ENCODE measurements at places on chromosomes 1 and 21.

GRCh38 chr1:53573522-53573921 lies 114.3 kb downstream of the DMRTB1 start:
- no peak for DNase-seq

GRCh38 chr1:81149649-81150325 lies 650.9 kb upstream of the ADGRL2 start:
- no peak for DNase-seq

- no peak for DNase-seq
Measured at GRCh38 chr1:156947818-156948525, 27.5 kb downstream of the LRRC71 start.

GRCh38 chr1:158117854-158118704 lies 62.6 kb upstream of the CD1D start:
- peak; percentile 53 for DNase-seq

GRCh38 chr21:25806060-25806459 lies 71.3 kb downstream of the GABPA start:
- no peak for DNase-seq

DNA sequence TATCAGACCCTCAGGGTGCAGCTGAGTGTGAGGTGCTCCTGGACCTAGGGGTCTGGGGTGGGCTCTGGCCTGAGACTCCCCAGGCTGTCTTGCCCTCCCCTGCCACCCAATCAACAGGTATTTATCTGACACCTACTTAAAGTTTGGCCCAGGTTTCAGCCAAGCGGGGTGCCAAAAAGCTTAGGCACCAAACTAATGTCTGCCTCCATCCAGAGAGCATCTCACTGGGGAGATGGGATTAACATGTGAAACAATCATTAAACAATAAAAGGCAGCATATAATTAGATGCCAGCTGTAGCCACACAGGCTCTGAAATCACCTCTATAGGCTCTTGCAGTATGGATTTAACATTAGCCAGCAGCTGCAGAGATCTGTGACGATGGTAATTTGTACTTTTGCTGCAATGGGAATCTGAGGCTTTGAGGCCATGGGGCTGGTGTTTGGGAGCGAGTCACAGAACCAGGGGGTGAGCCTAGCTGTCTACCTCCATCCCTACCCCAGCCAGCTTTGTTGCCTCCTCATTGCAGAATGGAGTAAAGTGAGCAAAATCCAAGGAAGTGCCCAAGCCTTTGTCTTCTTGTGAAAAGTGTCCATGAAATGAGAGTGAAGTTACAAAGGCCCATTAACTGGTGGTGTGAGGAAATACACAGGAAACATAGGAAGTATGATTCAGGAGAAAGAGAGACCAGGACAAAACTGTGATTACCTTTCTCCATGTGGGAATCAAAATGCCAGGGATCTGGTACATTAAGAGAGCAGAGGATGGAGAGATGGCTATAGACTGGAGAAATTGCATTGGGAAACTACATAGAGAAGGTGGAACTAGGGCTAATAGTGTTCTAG lies 36.1 kb downstream of the EIF2D start:
- DNase-seq: no peak

GRCh38 chr1:85459290-85459689 lies 5.7 kb downstream of the DDAH1 start:
- no peak for DNase-seq

- no peak for DNase-seq
Measured at GRCh38 chr1:15323989-15324868, 77.2 kb downstream of the FHAD1 start.

DNA sequence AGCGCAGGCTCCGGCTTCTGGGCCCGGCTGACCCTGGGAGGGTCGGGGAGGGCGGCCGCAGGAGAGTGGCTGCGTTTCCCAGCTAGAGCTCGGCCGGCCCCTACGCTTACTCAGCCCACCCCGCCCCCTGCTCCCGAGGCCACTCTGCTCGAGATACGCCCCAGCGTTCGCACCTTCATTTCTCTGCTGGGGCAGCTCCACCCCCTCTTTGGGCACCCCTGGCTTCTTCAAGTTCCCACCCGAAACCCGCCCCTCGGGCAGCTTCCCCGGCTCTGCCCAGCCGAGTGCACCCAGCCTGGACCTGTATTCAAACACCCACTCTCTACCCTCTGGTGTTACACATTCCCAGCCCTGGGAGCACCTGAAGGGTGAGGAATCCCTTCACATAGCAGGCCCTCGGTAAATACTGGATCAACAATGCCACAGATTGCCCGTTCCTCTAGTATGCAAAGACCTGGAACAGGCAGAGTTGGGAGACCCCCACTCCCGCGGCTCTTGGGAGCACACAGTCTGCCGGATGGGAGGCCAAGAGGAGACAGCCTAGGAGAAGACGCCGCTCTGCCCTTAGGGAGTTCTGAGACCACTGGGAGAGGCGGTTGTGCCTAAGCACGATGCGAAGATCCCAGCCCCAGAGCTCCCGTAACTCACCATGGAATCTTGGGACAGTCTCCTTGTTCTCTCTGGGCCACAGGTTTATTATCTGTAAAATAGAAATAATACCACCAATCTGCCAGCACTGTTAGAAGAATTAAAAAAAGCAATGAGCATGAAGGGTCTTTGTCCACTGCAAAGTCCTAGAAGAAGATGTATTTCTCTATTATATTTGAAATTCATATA lies 566 bp upstream of the PAQR7 start:
- DNase-seq: no peak

GRCh38 chr21:30340714-30341573 lies 3.5 kb upstream of the KRTAP27-1 start:
- DNase-seq: peak; percentile 25

DNA sequence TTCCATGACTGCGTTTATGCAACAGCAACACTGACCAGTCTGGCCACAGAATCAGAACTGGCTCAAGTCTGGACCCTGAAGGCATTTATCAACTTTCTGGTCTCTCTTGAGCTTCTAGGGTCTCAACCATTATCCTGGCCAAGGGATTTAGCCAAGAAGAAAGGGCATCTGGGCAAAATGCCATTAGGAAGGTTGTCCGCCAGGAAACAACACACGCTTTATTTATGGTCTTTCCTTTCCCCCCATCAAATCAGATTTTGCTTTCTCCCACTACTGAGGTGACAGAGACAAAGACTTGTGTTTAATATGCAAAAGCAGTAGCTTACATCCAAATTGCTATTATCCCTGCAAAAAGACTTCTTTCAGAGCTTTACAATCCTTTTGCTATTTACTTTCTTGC lies 81.6 kb upstream of the PPP2R5A start:
- DNase-seq: no peak

DNA sequence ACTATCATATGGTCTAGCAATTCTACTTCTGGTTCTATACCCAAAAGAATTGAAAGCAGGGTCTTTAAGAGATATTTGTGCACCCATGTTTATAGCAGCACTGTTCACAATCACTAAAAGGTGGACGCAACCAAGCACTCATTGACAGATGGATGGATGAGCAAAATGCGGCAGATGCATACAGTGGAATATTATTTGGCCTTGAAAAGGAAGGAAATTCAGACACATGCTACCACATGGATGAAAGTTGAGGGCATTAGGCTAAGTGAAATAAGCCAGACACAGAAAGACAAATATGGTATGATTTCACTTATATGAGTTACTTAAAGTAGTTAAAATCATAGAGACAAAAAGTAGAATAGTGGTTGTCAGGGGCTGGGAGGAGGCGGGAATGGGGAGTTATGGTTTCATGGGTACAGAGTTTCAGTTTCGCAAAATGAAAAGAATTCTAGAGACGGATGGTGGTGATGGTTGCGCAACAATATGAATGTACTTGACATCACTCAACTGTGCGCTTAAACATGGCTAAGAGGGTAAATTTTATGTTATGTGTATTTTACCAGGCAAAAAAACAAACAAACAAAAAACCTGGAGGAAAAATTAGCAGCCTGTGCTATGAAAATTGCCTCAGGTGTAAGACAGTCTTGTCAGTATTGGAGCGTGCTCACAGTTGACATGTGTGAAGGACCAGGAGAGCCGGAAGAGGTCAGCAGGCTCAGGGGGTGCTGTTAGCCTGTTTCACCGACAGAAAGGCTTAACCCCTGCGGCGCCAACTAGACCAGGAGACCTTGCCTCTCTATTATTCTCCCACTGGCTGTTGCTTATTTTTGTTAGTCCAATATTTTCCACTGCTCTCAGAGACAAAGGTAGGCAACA lies 26.5 kb downstream of the CD247 start:
- no peak for DNase-seq

DNA sequence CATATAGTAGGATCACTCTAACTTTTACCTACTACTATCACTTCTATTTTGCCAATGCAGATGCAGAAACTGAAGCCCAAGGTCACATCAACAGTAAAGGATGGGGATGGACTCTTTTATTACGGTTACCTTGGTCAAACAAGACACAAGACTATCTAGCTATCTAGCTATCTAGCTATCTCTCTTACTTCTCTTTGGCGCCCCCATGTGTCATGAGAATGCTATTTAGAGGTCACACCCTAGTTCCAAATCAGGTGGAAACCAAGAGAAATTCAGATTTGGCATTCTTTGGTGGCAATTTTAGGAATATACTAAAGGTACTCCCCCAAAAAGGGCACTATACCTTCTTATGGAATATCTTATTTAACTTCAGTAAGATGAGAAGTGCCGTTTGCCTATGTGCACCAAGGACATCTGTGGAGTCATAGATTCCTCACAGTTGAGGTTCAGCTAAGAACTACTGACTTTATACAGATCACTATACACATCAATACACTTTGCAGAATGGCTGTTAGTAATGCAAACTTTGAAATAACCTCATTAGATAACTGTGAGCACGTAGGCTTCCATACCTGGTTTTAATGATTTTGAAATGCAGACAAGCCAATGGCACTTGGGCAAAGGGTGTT lies 6.7 kb downstream of the ZNF648 start:
- peak; percentile 22 for DNase-seq

DNA sequence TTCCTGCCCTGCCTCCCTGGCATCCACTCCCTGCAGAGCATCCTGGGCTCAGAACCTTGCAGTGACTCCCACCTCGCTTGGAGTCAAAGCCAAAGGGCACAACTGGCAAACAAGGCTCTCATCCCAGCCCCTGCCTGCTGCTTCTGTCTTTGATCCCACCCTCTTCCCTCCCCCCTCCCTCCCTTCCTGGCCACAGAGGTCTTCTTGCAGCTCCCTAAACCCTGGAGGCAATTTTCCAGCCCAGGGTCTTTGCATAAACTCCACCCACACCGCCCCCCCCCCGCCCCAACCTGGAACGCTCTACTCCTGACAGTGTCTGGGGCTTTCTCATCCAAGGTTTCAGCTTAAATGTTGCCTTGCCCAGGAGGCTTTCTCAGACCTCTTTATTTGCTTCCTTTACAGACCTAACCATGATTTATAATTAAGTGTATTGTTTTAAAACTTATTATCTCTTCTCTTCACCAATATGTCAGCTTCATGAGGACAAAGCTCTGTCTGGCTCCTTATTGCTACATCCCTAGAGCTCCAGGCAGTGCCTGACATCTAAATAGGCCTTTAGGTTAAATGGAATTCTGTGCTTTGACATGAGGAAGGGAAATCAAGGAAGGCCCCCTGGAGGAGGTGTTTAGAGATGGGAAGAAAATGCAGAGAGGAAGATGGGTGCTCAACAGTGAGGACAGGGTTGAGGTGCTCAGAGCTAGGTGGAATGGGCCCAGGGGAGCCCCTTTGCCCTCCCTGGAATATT lies 37.7 kb upstream of the PADI1 start:
- DNase-seq: no peak

DNA sequence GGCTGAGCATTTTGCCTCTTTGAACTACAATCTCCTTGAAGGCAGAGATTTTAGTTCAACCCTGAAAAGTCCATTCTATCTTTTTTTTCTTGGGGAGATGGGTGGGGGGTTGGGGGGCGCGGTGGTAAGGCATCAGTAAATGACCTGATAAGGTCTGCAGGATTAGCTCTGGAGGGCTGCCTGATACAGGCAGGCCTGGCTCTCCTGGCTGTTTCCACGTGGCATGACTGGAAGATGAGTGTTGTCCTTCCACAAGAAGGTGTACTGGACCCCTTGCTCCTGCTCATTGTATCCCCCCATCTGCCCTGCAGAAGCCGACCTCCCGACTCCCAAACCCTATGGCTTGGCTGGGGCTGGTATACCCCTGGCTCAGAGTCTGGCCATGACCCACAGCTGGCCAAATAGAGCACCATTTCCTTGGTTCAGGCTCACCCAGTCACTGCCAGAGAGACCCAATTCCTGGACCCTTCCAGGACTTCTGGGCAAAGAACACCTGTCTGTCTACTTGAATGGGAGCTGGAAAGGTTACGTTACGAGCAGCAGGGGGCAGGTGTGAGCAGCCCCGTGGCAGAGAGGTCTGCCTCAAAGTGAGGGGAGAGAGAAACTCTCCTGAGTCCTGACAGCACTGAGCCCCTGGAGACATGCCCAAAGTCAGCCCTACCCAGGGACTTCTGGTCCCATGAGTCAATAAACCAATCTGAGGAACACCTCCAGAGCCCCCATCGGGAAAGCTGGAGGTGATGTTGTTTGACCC lies 17.0 kb downstream of the DHRS3 start:
- no peak for DNase-seq

- DNase-seq: no peak
Measured at GRCh38 chr1:40739455-40740008, 44.1 kb upstream of the KCNQ4 start.

- DNase-seq: no peak
Measured at GRCh38 chr1:233019778-233020325, 69.4 kb downstream of the NTPCR start.

GRCh38 chr1:65483993-65484754 lies 63.7 kb downstream of the LEPR start:
- DNase-seq: no peak

- DNase-seq: no peak
Measured at GRCh38 chr21:20343186-20343585, 655.0 kb upstream of the NCAM2 start.

DNA sequence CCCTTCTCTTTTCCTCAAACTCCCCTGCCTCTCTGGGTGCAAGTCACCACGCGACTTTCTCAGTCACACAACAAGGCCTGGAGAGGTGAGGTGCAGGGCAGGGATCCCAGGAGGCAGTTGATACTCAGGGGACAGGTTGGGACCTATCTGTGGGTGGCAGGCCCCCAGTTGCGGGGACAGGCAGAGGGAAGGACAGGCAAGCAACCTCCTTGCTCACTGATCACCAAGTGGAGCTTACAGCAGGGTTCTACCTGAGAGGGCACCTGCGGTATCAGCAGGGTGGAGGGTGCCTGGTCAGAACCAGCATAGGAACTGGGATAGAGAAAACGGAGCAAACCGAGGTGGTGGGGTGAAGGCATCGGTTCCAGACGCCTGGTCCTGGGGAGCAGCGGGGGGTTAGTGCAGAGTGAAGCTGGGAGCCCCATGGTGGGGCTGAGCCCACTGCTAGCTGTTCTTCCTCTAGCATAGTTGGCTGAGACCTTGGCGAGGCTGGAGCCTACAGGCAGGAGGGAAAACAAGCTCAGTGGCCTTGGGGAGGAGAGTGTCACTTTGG lies 24.4 kb upstream of the TENT5C start:
- no peak for DNase-seq

GRCh38 chr1:11851180-11851579 lies 3.6 kb upstream of the NPPA start:
- DNase-seq: no peak
